GM19239 (cell line): ENCODE measurements at places on chromosomes 1 and 21.

GRCh38 chr1:204959374-204959773 is 83.6 kb upstream of the CNTN2 start:
- no peak for DNase-seq

DNA sequence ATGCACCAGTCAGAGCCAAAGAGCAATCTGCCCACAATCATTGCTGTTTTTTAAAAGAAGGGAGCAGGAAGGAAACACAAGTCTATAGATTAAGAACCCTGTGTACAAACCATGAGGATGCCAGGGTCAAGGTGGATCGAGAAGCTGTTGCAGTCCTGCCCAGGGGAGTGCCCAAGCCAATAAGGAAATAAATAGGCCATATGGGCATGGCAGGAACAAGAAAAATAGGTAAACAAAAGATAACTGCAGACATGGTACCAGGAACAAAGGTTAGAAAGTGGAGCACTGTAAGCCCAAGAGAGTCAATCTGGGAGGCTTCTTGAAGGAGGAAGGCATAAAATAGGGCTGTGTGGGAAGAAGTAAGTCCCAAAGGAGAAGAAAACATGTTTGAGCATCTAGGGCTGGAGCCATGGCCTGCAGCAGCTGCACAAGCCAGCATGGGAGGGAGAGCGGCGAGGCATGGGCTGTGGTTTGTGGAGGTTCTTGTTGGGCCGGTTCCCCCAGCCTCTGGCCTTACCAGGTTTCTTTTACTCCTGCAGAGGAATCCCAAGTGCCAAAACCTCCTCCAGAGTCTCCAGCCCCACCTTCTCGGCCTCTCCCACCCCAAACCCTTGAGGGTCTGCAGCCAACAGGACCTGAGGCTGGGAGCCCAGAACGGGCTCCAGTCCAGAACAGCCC is 13.6 kb downstream of the INAVA start:
- DNase-seq: no peak

- no peak for DNase-seq
Observed at GRCh38 chr21:42534421-42535378, 21.0 kb downstream of the SLC37A1 start.

DNA sequence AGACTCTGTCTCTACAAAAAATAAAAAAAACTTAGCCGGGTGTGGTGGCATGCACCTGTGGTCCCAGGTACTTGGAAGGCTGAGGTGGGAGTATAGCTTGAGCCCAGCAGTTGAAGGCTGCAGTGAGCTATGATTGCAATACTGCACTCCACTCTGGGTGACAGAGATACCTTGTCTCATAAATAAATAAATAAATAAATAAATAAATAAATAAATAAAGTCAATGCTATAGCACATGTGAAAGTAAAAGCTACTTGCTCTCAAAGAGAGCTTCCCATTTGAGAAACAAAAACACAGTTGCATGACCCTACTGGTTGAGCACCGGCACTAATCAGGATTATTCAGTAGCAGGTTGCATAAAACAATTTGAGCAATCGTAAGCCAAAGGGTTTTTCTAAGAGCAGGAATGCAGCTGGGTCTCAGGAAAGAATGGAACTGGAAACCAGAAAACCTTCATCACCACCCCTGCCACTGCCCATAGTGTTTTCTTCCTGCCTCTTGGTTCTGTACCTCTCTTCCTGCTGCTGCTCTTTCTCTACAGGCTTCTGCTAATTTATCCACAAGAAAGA is 29.3 kb upstream of the DNAH14 start:
- DNase-seq: no peak

- no peak for DNase-seq
Observed at GRCh38 chr1:170670802-170671628, 7.1 kb downstream of the PRRX1 start.

GRCh38 chr1:42817976-42818375 is 779 bp upstream of the SVBP start:
- DNase-seq: no peak

GRCh38 chr1:189206617-189207016 is 1271.0 kb downstream of the BRINP3 start:
- no peak for DNase-seq

DNA sequence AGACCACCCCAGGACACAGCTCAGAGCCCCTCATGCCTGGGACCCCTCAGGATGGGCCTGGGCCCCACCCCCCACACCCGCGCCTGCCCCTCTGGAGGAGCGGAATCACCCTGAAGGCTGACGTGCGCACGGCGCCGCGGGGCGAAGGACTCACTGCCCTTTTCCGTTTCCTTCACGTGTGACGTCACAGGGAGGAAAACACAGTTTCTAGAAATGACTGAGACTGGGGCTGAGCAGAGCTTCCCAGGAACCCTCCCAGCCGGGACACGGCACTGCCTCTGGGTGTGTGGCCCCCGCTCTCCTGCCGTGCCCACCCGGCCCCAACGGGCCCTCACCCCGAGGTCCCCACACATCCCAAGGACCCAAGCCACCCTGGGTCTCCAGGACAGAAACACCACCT is 5.4 kb upstream of the TNFRSF4 start:
- DNase-seq: no peak

DNA sequence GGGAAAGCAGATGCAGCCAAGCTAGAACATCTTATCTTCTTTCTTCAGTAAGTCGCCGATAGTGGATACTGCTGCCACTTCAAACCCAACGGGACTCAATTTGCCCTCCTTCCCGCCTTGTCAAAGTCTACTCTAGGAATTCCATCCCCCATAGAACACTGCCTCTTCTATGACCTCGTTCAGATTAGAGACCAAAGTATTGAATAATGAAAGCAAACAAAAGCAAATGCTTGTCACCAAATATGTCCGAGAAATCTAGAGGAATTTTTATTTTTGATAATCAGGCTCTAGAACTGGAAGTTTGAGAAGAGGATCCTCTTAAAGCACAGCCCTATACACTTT is 853 bp upstream of the RRAGC start:
- no peak for DNase-seq

- DNase-seq: no peak
Observed at GRCh38 chr1:192786576-192786975, 22.3 kb upstream of the RGS2 start.

DNA sequence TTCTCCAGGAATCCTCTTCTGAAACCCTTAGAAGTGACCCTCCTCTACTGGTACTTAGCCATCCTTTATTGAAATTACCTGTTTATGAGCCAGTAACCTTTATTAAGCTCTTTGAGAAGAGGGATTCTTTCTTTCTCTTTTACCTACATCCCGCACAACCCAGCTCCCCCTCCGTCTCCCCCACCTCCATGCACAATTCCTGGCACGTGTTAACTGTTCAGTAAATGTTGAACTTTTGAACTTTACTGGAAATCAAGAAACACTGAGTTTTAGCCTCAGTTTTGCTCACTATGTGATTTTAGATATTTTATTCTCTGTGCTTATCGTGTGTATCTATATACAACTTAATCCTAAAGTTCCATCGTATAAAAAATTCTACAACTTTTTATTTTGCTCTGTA is 1.8 kb downstream of the TMED5 start:
- no peak for DNase-seq

- DNase-seq: peak; percentile 2
Observed at GRCh38 chr1:39305555-39305954, 101.1 kb downstream of the MACF1 start.

DNA sequence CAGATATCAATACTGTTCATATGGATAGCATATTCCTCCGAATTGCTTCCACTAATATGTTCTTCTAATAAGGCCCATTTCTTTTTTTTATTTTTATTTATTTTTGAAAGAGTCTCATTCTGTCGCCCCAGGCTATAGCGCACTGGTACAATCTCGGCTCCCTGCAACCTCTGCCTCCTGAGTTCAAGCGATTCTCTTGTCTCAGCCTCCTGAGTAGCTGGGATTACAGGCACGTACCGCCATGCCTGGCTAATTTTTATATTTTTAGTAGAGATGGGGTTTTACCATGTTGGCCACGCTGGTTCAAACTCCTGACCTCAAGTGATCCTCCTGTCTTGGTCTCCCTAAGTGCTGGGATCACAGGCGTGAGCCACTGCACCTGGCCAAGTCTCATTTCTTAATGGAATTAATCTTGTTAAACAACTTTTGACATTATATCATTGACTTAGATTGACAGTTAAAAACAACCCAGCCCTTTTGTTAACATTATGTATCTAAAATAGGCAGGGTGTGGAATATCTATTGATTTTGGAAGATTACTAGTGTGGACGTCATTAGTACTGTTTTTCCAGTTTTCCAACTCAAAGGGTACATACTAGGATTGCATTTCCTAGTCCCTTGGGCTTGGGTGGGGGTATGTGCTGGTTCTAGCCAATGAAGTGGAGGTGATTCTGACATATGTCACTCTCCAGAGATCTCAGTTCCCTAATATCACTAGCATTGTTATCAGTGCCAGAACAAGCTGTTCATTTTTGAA is 281.4 kb downstream of the GRIK1 start:
- DNase-seq: no peak

- no peak for DNase-seq
Observed at GRCh38 chr1:25548601-25549000, 5.2 kb downstream of the LDLRAP1 start.

DNA sequence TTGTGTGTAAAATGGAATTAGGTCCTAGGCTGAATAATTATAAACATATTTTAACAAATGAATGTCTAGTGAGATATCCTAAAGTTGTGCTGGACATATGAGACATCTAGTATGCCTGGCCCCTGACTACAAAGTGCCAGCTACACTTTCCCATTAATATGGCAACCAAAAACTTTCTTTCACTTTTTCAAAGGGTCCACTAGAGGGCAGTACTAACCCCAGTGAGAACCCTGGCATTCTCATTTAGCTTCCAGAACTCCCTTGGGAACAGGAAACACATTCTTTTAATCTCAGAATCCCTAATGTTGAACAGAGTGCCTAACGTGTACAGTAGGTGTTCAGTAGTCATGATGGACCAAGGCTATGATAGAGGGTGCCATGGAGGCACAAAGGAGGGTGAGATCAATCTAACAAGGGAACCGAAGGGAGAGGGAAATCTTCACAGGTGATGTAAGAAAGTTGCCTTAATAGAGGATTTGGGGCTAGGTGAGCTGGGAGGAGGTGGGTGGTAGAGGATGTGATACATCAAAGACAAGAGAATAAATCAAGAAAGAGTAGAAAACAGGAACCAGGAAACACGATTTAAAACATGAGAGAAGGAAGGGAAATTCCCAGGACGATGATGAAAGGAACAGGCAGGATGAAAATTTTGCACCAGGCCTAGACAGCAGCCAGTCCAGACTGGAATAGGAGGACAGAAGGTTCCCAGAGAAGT is 41.6 kb downstream of the NSL1 start:
- DNase-seq: no peak

DNA sequence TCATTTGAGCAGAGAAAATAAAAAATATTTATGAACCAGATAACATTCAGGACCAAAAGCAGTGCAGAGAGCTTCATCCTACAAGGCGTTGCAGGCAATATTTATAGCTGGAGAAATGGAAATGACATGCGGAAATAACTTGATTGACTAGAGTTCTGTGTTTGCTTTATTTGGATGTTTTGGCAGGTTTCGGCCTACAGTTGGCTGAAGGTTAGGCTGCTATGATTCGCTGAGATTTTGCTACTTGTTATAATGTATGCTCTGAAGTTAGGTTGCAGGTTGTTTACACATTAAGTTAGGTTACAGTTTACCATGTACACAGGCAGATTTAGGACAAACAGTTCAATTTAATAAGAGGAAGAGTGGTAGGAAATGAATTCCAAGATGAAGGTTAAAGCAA is 632 bp upstream of the OR13G1 start:
- DNase-seq: no peak

DNA sequence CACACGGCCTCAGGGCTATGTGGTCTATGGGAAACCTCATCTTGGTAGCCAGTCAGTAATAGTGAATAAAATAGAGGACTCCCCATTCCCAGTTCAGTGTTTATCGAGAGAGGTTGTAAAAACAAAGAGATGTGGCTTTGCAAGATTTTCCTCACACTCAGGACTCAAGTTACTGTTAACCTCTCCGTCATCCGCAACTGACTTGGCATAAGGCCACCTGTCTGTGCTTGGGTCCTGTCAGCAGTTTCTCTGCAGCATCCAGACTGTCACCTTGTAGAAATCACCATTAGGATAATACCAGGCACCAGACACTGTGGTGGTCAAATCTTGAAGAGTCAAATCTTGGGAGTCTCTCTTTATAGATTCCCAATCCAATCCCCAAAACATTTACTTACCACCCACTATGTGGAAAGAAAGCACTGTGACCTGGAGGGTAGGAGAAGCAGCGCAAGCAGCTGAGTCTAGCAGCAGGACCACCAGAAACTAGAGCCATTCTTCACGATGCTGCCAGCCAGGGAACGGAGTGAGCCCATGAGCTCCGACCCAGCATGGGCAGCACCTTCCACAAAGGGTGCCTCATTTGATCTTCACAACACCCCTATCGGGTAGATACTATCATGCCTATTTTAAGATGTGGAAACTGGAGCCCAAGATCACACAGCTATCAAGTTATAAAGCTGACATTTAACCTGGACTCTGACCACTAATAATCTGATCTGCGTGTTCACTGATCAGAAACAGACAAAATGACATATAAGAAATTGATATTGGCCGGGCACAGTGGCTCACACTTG is 5.6 kb upstream of the GPR25 start:
- no peak for DNase-seq

DNA sequence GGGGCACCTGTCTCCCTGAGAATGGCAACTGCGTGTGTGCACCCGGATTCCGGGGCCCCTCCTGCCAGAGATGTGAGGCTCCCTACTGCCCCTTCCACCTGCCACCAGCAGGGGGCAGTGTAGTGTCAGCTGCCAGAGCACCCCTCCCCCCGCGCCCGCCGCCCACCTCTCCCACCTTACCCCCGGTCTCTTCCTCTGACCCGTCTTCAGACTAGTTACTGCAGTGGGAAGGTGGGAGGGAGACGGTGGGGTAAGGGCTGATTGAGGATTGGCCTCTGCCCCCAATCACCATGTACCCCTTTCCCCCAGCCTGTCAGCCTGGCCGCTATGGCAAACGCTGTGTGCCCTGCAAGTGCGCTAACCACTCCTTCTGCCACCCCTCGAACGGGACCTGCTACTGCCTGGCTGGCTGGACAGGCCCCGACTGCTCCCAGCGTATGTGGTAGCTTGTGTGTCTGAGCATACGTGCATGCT is 10.1 kb upstream of the LRRC71 start:
- peak; percentile 72 for DNase-seq

- no peak for DNase-seq
Observed at GRCh38 chr1:209398313-209398991, 185.1 kb upstream of the CAMK1G start.

DNA sequence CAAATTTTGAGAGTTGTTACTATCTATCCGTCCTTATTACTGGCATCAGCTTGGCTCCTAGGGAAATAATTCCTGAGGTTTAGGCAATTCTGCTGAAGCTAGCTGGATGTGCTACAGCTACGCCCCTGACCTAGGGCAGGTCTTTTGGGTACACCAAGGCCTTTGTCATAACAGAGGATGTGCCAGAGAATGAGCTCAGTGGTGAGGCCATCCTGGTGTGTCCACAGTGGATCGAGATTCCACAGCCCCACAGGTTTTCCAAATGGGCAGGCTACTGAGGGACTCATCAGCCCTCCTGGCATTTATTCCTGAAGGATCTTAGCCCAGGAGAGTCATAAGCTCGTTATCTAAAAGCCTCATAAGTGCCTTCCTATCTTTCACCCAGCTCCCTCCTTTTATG is 475.2 kb upstream of the USP24 start:
- no peak for DNase-seq
